ENCODE measurements at places on chromosomes 3 and 15.

DNA sequence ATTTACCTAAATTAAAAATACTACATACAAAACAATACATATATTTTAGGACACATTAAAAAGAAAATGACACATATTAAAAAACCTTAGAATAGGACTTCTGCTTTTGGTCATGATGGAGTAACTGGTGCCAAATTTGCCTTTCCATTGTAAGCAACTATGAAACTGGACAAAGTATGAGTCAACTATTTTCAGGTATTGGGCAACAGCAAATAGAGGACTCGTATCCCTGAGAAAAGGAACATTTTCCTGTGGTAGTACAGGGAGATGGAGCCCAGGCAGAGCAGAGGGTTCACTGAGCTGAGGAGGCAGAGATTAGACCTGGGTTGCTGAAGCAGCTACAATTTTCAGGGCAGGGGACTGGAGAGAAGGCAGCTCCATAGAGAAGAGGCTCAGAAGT is 14.7 kb downstream of the CCR1 start:
- no peak for DNase-seq

GRCh38 chr3:147572970-147573340 is 163.8 kb downstream of the ZIC1 start:
- no peak for DNase-seq

- no peak for DNase-seq
Observed at GRCh38 chr3:46859001-46859710, 4.1 kb downstream of the MYL3 start.

- peak; percentile 68 for DNase-seq
Observed at GRCh38 chr15:79380755-79381497, 51.2 kb upstream of the MINAR1 start.

DNA sequence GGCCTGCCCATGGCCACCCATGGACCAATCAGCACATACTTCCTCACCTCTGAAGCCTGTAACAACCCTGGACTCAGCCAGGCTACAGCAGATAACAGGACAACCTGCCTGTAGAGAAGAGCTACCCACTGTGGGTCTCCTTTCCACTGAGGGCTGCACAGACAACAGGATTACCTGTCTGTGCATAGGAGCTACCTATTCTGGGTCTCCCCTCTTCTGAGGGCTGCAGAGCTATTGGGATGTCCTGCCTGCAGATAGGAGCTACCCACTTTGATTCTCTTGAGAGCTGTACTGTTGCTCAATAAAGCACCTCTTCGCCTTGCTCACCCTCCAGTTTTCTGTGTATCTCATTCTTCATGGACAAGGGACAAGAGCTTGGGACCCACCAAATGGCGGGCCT is 23.8 kb upstream of the CHST2 start:
- DNase-seq, result no peak

DNA sequence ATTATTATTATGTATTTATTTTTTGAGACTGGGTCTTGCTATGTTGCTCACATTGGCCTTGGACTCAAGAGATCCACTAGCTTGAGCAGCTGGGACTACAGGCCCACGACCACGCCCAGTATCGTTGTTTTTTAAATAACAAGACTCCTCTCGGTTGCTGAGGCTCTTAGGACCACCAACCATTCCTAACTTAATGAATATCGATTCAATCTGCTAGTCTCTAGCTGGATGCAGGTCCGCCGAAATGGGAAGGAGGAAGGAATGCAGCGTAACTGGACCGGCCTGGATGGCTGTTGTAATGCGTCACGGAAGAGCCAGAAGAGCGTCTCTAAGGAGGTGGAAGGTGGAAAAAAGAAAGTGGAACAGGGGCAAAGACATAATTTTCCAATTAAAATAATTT is 1.7 kb downstream of the ANXA2 start:
- no peak for DNase-seq

- DNase-seq, result no peak
Observed at GRCh38 chr15:85388566-85389305, 8.3 kb downstream of the AKAP13 start.

Data from CD4-positive, alpha-beta T cell treated with Interleukin-6 at 100 ng/mL for 8 hours (primary cell).